ENCODE measurements at places on chromosomes 2 and 18. TPM values are rescaled to one million over a fixed set of nuclear protein-coding genes. Genes with fewer than 3 reads are reported as not detected.

ANKRD29 gene
- 8.5 TPM for total RNA-seq

DNA sequence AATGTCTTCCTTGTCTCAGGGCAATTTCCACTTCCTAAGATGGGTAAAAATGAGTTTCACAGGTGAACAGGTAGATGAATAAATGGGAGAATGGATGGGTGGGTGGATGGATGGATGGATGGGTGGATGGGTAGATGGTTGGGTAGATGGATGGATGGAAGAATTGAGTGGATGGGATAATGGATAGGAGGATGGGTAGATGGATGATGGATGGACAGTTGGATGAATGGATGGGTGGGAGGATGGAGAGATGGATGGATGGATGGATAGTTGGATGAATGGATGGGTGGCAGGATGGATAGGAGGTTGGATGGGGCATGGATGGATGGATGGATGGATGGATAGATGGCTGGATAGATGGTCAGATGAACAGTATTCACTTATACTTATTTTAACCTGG is 90.9 kb downstream of the LRRC30 start:
- no peak for DNase-seq
- no peaks in the 10 kb centered on the region for H3K27me3 ChIP-seq

DNA sequence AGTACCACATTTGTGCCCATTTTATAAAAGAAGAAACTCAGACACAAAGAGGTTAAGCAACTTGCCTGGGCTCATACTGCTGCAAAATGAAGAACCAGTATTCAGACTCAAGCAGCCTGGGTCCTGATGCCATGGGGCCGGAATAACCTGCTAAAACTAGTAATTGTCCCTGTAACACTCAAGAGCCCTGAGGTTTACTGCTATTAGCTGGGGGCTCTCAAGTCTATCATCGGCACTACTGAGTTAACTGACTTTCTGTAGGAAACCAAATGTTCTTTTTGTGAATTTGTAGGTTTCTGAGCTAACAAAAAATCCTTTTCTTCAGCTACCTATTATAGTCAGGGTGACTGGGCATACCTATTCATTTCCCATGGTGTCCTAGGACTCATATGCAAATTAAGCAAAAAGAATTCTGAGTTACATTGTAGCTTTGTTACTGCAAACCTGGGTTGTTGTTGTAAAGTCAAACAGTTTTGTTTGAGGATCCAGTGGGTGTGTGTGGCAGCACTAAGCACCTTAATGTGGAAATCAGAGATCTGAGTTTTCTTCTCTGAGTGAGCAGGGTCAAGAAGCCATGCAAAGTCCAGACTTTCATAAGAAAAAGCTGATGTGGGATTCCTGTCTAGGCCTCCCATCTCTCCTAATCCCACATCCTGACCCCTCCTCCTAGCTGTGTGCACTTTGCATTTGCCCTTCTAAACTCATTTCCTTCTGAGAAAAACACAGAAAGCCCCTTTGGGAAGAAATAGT is 72.4 kb upstream of the TNP1 start:
- H3K36me3 ChIP-seq, result no peaks in the 10 kb centered on the region
- no peak overlapping the region for H3K27ac ChIP-seq
- H3K4me3 ChIP-seq, result no peak overlapping the region
- no peaks in the 10 kb centered on the region for H3K27me3 ChIP-seq
- H3K4me1 ChIP-seq, result no peaks in the 10 kb centered on the region
- DNase-seq, result no peak

DNA sequence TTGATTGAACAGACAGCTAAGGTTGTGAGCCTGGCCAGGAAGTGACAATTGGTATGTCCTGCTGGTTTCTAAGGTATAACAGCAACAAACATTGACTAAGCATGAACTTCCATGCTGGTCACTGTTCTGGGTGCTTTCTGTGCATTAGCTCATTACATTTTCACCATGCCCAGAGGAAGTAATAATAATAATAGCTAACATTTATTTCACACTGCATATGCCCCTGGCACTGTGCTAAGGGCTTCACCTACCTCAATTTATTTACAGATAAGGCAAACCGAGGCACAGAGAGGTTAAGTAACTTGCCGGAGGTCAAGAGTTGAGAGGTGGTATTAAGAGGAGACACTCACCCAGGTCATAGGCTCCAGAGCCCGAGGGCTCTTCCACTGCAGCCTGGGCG is 113.6 kb downstream of the PDCL3 start:
- DNase-seq, result no peak
- no peak overlapping the region for H3K27ac ChIP-seq
- H3K27me3 ChIP-seq, result no peaks in the 10 kb centered on the region
- no peak overlapping the region for H3K4me3 ChIP-seq
- H3K4me1 ChIP-seq, result no peaks in the 10 kb centered on the region

GRCh38 chr2:168961450-168962229 is 60.5 kb downstream of the G6PC2 start:
- DNase-seq, result peak; percentile 61
- H3K36me3 ChIP-seq, result no peaks in the 10 kb centered on the region
- no peak overlapping the region for H3K4me3 ChIP-seq
- H3K27me3 ChIP-seq, result no peaks in the 10 kb centered on the region
- no peaks in the 10 kb centered on the region for H3K4me1 ChIP-seq

- no peaks in the 10 kb centered on the region for H3K36me3 ChIP-seq
- no peaks in the 10 kb centered on the region for H3K27me3 ChIP-seq
- no peak overlapping the region for H3K4me3 ChIP-seq
- H3K4me1 ChIP-seq, result no peaks in the 10 kb centered on the region
These were observed 51.9 kb downstream of the ESCO1 start for GRCh38 chr18:21548647-21549046.

- H3K4me3 ChIP-seq, result peak overlapping the region; percentile 25
- H3K36me3 ChIP-seq, result no peaks in the 10 kb centered on the region
- peak overlapping the region; percentile 36 for H3K27ac ChIP-seq
These were observed 14.5 kb downstream of the PDCD1 start for GRCh38 chr2:241844066-241844728.

GAD1 gene
- 2.9 TPM for total RNA-seq

EN1 gene
- total RNA-seq, result 0.09 TPM

- no peaks in the 10 kb centered on the region for H3K36me3 ChIP-seq
- H3K4me1 ChIP-seq, result no peaks in the 10 kb centered on the region
- H3K4me3 ChIP-seq, result no peak overlapping the region
- DNase-seq, result no peak
These were observed 68.9 kb upstream of the CAB39 start for GRCh38 chr2:230643576-230644291.

DNA sequence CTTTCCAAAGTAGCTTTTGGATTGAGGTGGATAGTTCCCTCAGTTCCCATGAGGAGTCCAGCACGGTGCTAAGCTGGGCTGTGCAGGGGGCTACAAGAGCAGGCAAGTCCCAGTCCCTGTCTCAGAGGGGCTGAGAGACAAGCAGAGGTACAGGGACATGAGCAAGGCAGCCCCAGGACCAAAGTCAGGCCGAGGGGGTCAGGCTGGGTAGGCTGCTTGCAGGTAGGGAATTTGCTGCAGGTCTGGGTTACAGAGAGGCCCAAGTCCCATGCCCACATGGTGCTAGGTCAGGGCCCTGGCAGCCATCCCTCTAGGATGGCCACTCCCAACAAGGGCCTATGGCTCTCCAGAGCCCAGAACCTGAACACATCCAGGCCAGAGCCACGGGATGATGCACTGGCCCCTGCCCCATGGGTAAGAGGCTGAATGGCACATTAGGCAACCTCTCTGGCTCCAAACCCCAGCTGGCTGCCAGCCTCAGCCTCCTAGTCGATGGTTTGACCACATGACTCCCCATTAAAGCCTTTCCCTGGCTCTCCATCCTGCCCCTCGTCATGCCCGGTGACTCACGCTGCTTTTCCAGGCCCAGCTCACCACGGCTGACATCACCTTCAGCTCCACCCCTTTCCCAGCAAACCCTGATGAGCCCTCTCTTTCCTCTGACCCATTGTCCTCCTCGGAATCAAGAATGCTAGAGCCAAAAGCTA is 83.7 kb downstream of the SDC1 start:
- H3K27me3 ChIP-seq, result no peaks in the 10 kb centered on the region
- no peak overlapping the region for H3K27ac ChIP-seq
- H3K36me3 ChIP-seq, result no peaks in the 10 kb centered on the region
- peak; percentile 55 for DNase-seq
- no peak overlapping the region for H3K4me3 ChIP-seq

DNA sequence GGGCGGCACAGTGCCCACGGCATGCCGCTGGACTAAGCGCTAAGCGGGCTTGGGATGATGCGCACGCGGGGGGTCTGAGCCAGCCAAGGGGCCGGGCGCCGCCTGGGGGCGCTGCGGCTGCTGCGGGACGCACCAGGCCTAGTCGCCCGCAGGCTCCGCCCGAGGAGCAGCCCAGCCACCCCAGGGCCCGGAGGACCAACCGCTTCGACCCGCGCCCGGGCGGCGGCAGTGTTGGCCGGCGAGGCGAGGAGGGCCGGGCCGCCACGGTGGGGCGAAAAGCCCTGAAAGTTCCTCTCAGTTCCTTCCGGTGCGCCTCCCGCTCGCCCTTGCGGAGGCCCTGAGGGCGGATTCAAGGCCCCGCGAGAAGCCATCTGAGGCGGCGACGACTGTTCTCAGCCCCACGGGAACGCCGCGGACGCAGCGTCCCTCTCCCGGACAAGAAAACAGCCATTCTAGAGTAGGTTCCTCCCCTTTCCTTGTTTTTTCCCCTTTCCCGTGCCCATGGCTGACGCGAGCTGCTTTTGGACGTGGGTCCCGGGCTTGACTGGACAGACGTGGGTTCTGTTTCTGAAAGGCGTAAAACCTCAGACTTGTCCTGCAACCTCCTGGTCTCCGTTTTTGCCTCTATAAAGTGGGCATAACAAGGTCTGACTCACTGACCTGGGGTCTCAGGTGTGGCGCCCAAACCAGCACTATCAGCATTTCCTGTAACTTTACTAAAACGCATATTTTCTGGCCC is at the start of gene ANKAR:
Gene ANKAR, plus strand, starts transcription at position 297 of the 739 bp plus-strand sequence. CDS start 1,821 bp downstream, outside the sequence.
- H3K4me1 ChIP-seq, result no peaks in the 10 kb centered on the region
- no peaks in the 10 kb centered on the region for H3K36me3 ChIP-seq
- H3K27me3 ChIP-seq, result no peaks in the 10 kb centered on the region

LHCGR gene
- 1.6 TPM for total RNA-seq

PLCD4 gene
- total RNA-seq, result 1.1 TPM

DNA sequence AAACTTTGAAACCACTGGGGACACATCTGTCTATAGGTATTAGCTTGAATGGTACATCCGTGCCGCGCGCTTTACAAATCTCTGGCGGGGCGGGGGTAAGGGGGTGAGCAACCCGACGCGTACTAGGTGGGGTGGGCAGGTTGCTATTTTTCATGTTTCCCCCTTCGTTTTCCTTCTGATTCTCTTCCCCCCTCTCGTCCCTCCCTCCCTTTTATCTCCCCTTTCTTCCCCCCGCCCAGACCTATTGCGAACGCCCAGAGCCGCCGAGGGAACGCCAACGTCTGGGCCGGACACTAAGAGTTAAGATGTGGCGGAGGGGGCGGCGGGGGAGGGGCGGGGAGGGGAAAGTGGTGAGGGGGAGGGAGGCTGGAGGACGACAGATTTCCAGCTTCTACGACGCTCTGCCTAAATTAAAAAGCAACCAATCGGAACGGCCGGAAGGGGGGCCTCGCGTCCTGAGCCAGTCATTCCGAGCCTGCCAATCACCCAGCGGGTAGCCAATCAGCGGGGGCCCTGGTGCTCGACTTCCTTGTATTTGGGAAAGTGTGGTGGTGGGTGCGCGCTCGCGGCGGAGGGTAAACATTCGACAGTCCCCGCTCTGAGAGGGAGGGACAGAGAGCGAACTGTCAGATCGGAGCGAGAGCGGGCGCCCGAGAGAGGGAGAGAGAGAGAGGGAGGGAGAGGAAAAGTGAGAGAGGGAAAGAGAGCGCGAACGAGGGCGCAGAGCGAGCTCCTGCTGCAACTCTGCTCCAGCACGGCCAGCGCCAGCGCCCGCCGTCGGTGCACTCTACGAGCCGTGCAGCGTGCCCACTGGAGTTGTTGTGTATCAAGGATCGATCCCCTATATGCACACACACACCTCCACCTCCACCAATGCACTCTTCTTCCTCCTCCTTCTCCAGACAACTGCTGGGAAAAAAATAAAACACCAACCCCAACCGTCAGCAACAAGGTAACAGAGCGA is at the start of gene POU3F3:
Gene POU3F3, plus strand, starts transcription at position 582 of the 964 bp plus-strand sequence. CDS start 1,396 bp downstream, outside the sequence.
- H3K4me3 ChIP-seq, result no peak within 1 kb of the TSS
- H3K27me3 ChIP-seq, result peaks cover 63% of the 10 kb centered on the region
- H3K27ac ChIP-seq, result no peak within 1 kb of the TSS
- H3K36me3 ChIP-seq, result no peaks in the 10 kb centered on the region

- no peak overlapping the region for H3K27ac ChIP-seq
- H3K36me3 ChIP-seq, result no peaks in the 10 kb centered on the region
- no peak for DNase-seq
- H3K27me3 ChIP-seq, result no peaks in the 10 kb centered on the region
- H3K4me1 ChIP-seq, result no peaks in the 10 kb centered on the region
These were observed 68.2 kb downstream of the LIMS1 start for GRCh38 chr2:108602422-108602821.

MYO5B gene
- 31.1 TPM for total RNA-seq

UNC80 gene
- 8.6 TPM for total RNA-seq

DNA sequence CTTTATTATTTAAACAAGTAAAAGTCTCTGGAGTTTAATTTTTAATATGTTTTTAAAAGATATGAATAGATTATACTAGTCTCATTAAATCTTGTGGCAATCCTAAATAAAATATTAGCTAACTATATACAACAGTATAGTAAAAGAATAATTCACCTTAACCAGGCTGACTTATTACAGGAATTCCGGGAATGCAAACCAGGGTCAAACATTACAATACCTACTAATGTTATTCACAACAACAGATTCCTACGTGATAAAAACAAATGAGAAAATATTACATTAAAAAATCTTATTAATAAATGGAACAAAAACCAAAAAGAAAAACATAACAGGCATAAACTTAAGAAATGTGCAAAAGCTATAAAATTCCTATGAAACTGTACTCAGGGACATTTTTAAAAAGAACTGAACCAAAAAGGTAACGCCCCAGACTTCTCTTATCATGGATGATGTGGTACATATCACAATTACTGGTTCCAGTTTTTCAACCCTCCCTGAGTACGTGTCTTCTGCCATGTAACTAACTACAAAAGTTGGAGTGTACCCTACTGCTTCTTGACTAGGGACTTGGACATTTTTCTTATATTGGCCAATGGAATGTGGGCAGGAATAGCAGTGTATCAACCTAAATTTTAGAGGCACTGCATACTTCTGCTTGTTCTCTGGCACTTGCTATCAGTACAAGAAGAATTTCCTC is 20.2 kb downstream of the TTC21B start:
- no peak overlapping the region for H3K27ac ChIP-seq
- no peak for DNase-seq
- no peaks in the 10 kb centered on the region for H3K4me1 ChIP-seq
- no peak overlapping the region for H3K4me3 ChIP-seq
- H3K36me3 ChIP-seq, result no peaks in the 10 kb centered on the region

DNA sequence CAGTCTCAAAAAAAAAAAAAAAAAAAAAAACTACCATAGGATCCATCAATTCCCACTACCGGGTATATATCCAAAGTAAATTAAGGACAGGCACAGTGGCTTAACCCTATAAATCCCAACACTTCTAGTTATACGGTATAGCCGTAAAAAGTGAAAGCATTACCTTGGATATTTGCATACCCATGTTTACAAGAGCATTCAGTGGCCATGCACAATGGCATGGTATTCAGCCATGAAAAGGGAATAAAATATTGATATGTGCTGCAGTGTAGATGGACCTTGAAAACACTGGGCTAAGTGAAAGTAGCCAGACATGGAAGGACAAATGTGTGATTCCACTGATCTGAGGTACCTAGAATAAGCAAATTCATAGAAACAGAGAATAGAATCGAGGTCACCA is 111.8 kb upstream of the CAB39 start:
- H3K27ac ChIP-seq, result no peak overlapping the region
- H3K4me1 ChIP-seq, result no peaks in the 10 kb centered on the region
- DNase-seq, result no peak

NGEF gene
- total RNA-seq, result 19.0 TPM

- no peaks in the 10 kb centered on the region for H3K4me1 ChIP-seq
- H3K36me3 ChIP-seq, result no peaks in the 10 kb centered on the region
- DNase-seq, result no peak
- no peak overlapping the region for H3K4me3 ChIP-seq
- H3K27me3 ChIP-seq, result no peaks in the 10 kb centered on the region
- no peak overlapping the region for H3K27ac ChIP-seq
These were observed 51.5 kb downstream of the CDC42EP3 start for GRCh38 chr2:37619959-37620300.
